Natural killer cell treated with Interleukin-12 subunit alpha and Interleukin-12 subunit beta and Interleukin-15 and Interleukin-18, amount 100 ng/mL, for 72 hours (primary cell): ENCODE measurements at places on chromosomes 7 and 10. TPM values are rescaled to one million over a fixed set of nuclear protein-coding genes. Genes with fewer than 3 reads are reported as not detected.

DNA sequence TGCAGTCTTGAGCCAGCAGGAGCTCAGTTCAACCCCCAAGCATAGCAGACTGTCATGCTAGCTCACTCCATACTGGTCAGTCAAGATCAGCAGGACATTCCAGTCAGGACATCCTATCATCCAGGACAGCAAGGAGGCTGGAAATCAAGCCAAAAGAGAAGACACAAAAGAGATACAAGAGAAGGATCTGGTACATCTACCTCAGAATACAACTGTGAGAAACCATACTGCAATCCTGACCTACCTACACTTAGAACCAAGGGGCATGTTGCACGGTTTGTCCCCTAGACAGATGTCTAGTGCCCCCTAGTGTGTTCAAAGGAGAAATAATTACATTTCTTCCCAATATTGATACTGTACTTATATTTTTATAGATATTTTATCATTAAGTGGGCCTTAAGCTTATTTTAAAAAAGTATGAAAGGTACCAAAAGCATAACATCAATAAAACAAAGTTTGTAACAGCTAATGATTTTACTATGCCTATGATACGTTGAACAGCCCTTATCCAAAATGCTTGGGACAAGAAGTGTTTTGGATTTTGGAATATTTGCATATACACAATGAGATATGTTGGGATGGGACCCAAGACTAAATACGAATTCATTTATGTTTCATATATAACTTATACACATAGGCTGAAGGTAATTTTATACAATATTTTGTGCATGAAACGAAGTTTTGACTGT lies 26.7 kb downstream of the ERCC6 start:
- DNase-seq, result no peak

GRCh38 chr7:45184326-45185027 lies 26.9 kb downstream of the RAMP3 start:
- no peak for DNase-seq

- no peak for DNase-seq
Observed at GRCh38 chr10:110547139-110547761, 20.2 kb upstream of the SMC3 start.

DNA sequence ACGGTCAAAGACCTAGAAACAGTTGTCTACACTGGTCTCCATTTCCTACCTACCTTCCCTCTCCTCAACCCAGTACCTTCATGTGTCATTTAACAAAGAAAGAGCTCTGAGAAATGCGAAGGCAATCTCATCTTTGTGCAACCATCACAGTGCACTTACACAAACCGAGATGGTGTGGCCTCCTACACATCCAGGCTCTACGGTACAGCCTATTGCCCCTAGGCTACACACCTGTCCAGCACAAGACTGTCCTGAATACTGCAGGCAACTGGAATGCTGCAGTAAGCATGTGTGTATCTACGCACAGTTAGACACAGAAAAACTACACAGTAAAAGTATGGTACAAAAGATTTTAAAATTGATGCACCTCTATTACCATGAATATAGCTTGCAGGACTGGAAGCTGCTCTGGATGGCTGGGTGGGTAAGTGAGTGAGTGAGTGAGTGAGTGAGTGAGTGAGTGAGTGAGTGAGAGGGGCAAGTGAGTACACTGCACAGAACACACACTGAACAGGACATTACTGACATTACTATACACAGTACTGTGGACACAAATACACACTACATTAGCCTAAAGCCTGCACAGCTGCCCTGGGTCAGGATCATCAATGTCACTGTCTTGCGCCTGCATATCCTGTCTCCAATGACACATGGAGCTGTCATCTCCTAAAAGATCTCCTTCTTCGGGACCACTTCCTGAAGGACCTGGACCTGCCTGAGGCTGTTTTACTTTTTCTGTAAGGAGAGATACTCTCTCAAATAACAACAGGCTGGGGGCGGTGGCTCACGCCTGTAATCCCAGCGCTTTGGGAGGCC lies 18.5 kb downstream of the ITGB1 start:
- no peak for DNase-seq

- DNase-seq, result peak; percentile 31
Observed at GRCh38 chr10:70685455-70685911, 13.2 kb downstream of the ADAMTS14 start.

DNA sequence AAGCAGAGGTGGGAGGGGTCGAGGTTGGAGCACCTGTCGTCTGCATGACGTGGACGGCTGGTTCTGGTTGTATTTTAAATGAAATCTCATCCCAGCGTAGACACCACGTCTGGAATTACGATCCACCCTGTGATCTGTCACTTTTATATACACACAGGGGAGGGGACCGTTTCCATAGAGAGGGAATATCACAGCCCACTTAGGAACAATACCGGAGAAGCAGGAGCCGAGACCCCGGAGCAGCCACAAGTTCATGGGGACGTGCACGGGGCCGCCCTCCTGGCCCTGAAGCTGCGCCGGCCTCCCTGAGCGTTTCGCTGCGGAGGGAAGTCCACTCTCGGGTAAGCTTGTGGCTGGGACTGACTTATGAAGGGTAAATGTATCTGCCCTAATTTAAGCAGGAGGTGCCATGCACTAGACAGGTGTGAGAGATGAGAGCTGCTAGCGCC lies at the start of gene UCN3:
Gene UCN3, plus strand, starts transcription at position 77 of the 449 bp plus-strand sequence. CDS start 8,755 bp downstream, outside the sequence.
- DNase-seq, result no peak

Gene IFIT2
- total RNA-seq, result 1.5 TPM

Gene AGAP4
- 47.9 TPM for total RNA-seq

Gene CPA2
- not detected for total RNA-seq

Gene LIPM
- total RNA-seq, result not detected
